ENCODE measurements at places on chromosomes 13 and 19.

DNA sequence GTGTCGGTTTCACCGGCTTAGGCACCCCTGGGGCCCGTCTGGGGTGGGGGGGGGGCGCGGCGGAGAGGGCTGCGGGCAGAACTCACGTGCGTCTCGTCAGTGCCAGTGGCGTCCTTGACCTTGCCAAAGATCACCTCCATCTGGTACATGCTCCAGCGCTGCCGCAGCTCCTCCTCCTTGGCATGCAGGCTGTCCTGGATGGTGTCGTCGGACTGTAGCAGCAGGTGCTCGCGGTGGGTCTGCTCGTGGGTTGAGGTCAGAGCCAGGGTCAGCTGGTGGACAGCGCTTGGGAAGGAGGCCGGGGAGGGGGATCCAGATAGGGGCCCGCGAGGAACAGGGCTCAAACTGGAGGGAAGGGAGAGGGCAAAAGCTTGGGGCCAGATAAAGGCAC is 4.7 kb upstream of the RGL3 start:
- DNase-seq, result no peak

GRCh38 chr19:43534816-43535761 is 2.1 kb downstream of the ZNF575 start:
- DNase-seq, result peak; percentile 80

- peak; percentile 26 for DNase-seq
Measured at GRCh38 chr19:57192077-57192420, 749 bp downstream of the ZNF264 start.

GRCh38 chr13:112078879-112079531 is 12.1 kb downstream of the SOX1 start:
- DNase-seq, result no peak

DNA sequence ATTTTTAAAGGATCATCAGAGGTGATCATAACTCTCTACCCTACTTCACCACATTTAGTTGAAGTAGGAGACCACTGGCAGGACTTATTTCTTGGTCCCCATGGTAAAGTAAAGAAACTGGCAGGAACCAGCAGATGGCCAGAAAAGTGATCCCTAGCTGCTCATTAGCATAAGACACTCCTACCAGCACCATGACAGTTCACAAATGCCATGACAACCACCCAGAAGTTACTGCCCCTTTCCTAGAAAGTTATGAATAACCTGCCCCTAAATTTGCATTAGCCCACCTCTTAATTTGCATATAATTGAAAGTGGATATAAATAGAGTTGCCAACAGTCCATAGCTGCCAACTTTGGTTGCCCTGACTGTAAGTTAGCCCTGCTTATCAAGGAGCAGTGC is 18.4 kb upstream of the RUBCNL start:
- no peak for DNase-seq

DNA sequence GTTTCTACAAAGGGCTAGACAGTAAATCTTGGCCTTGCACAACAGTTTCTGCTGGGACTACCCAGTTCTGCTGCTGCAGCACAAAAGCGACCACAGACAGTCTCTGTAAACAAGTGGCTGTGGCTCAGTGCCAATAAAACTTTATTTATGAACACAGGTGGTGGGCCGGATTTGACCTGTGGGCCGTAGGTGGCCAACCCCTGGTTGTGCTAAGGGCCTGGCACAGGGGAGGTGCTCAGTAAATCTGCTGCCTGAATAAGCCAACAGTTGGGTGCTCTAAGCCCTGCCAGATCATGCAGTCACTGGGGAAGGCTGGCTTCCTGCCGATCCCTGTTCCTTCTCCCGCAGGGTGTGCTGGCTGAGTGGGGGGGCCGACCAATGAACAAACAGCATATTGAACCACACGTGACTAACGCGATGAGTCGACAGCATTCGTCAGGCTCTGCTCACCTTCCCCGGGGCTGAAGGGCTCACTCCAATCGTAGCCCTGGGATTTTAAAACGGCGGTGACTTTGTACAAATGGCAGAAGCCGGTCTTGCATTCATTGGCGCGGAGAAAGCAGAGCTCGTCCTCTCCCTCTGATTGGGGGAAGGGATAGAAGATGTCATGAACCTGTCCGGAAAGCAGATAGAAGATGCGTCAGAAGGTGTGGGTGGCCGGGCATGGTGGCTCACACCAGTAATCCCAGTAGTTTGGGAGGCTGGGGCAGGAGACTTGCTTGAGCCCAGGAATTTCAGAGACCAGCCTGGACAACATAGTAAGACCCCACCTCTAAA is 24.3 kb upstream of the MYDGF start:
- peak; percentile 93 for DNase-seq

- no peak for DNase-seq
Measured at GRCh38 chr13:20360835-20361412, 128.8 kb upstream of the GJB6 start.

GRCh38 chr19:1471010-1471514 is 8.0 kb downstream of the C19orf25 start:
- DNase-seq, result no peak

GRCh38 chr13:94481941-94482340 is 2.5 kb upstream of the DCT start:
- DNase-seq, result peak; percentile 51

GRCh38 chr19:16115301-16116039 is 3.8 kb downstream of the RAB8A start:
- DNase-seq, result no peak

- no peak for DNase-seq
Measured at GRCh38 chr13:72998012-72998411, 60.8 kb upstream of the KLF5 start.

DNA sequence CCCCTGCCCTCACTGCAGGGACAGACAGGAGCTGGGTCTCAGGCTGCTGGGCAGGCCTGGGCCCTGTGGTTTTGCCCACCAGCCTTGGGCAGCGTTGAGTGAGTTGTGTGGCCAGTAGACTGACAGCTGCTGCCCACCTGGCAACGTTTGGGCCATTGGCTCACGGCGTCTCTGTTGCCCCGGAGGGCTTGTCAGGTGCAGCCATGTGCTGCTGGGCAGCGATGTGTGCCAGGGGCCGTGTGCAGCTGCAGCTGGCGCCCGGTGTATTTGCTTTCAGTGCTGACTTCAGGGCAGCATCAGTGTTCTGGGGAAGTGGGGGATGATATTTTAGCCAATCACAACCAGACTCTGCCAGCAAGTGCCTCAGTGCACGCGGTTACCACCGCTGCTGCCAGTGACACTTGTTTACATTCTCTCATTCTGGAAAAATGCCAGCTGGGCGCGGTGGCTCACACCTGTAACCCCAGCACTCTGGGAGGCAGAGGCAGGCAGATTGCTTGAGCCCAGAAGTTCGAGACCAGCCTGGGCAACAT is 10.6 kb downstream of the FZR1 start:
- no peak for DNase-seq

- no peak for DNase-seq
Measured at GRCh38 chr13:40923867-40924266, 95.2 kb downstream of the ELF1 start.

DNA sequence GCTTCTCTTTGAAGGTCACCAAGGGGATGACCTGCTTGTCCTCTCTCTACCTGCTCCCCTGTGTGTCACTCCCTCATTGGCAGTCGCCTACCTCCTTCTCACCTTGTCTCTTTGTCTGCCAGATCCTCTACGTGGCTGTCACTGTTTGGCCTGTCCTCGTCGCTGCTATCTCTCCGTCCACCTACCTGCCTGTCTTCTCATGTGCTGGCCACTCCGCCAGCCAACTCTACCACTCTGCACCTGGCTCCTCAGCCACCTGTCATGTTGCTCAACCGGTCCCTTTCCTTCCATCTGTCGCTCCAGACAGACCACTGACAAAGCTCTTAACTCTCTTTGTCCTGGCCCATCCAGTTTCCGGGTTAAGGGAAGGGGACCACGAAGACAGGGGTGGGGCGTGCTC is at the start of gene KLK12:
TSS of gene KLK12 (minus strand) at position 299 of the 400 bp plus-strand sequence. CDS start 381 bp downstream, outside the sequence.
- no peak for DNase-seq

GRCh38 chr13:39935155-39935554 is 279.7 kb downstream of the COG6 start:
- no peak for DNase-seq

DNA sequence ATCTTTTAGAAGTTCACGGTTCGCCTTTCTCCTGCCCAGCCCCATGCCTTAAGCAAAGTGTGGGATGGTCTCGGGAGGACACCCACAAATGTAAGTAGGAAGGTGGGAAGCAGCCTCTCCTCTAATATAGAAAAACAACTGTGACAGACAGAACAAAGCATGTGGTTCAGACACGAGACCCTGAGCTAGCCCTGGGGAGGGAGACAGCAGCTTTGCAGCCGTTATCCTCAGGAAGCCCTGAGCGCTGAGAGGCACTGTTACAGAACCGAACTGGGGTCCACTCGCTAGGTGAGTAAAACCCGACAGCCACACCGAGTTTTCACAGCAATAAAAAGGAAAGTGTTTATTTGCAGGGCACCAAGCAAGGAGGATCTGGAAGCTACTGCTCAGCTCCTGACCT is 210.6 kb downstream of the UQCRFS1 start:
- DNase-seq, result no peak

- no peak for DNase-seq
Measured at GRCh38 chr13:37226971-37227370, 121.5 kb upstream of the CSNK1A1L start.

- no peak for DNase-seq
Measured at GRCh38 chr19:10988380-10988779, 27.6 kb downstream of the SMARCA4 start.

Data from AG08396 (cell line).